OCI-LY7 (cell line): ENCODE measurements at places on chromosomes 2 and 18.

DNA sequence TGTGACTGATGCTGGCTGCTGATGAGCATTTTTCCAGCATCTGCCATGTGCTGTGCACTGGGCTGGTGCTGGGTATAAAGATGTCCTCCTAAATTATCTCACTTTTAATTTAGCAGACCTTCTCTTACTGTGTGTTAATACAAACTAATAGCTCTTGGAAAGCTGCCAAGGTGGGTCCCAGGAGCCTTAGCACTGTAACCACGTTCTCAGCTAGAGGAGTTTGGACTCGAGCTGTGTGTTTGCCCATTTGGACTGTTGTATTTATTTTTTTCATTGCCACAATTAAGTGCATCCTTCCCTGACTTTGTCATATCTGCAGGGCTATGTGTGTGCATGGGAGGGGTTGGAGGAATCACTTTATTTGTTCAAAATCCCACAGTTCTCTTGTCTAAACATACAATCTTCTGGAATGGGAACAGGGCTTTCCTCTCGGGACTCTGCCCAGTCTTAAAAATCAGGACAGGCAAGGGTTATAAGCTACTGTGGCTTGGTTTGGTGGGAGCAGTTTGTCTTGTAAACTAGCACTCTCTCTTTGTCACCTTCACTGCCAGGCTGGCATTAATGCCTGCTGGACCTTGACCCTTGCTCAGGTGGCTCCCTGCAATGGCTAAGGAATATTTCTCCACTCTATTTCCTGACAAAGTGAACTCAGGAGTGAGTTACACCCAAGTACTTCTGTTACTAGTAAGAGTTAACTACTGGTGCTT is 129.7 kb upstream of the MGAT5 start:
- peak; percentile 27 for DNase-seq

- no peak for DNase-seq
Observed at GRCh38 chr2:69159986-69160385, 147.0 kb downstream of the ANTXR1 start.

GRCh38 chr18:30350263-30350662 is 692.3 kb downstream of the DSC3 start:
- DNase-seq: no peak

GRCh38 chr2:167264380-167264779 is 376.1 kb downstream of the XIRP2 start:
- DNase-seq: no peak

DNA sequence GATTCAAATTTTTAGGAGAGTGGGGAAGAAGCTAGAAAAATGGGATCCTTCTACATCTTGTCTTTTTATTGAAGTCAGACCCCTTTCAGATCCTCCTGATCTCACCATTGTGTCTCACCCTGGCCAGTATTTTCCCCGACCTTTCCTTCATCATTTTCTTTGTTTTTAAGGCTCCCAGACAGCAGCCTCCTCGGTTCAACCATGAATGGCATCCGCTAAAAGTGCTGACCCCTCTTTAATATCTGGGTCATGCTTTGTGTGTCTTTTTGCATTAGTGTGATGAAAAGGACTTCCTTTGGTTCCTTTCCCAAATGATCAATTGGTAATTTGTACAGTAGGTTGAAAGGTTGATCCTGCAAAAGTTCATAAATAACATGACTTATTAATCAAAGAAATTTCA is 26.7 kb upstream of the THOC1 start:
- DNase-seq: no peak

DNA sequence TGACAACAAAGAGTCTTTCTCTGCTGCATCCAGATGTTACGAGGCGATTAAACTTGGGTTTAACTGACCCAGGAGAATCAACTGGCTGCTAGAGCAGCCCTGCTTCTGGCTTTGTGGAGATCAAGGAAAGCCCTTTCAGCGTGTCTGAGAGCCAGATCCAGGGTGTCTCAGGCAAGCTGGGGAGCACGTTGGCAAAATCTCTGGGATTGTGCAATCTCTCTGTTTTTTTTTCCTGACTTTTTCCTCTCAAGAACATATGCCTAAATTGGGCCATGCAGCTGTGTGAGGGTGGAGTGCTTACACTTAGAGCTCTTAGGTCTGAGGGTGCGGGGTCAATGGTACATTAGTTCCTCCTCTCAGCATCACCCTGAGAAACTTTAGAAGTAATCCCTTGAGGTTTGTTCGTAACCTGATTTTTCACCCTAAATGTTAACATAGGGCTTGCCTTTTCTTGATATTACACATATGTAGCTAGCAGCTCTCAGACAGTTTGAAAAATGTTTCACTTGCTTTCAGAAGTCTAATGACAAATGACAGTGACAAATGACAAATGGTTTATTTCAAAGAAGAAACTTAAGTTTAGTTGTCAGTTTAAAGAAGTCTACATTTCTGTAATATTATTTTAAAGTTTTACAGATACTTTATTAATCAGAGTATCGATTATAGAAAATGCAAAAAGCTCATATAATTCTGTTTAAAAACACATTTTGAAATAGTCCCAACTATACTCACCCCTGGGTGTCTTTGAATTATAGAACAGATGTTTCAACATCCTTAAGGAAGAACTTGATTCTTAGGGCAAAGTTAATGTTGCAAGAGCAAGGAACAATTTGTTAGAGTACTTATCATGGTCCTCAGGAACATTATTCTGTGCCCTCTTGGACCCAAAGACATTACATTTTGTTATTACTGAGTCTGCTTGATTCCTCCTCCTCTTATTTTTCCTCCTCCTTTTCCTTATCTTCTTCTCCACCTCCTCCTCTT is 38.4 kb upstream of the ZSWIM2 start:
- no peak for DNase-seq

DNA sequence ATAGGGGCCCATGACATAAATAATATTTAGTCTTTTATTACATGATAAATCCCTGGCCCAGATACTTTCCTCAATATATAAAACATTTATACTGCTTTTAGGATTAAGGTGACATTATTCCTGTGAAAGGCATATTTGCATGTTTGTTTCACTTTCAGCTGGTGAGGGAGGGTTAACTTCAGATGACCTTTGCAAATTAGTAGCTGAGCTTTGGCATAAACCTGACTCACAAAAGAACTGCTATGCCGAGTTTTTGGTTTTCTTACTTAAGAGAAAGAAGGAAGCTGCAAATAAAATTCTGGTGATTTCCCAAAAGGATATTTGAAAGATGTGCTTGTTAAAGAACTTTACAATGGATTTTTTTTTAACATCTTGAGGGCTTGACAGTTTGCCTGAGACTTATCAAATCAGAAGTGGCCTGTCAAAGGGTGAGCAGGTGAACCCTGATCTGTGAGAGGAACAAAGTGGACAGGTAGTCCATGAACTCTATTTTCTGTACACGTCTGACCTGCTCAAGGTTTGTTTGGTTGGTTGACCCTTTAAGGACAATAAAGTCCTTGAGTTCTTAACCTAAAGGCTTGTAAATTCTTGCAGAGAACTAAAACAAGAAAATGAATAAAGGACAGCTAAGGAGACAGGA is 93.5 kb downstream of the FAM124B start:
- no peak for DNase-seq

GRCh38 chr18:63111671-63112402 is 207.7 kb downstream of the BCL2 start:
- DNase-seq: peak; percentile 1

GRCh38 chr2:187976986-187977333 is 314.7 kb upstream of the GULP1 start:
- no peak for DNase-seq

GRCh38 chr2:138333677-138334076 is 167.9 kb upstream of the SPOPL start:
- no peak for DNase-seq

- no peak for DNase-seq
Observed at GRCh38 chr2:10266133-10266620, 36.5 kb upstream of the HPCAL1 start.
